ENCODE measurements at places on chromosomes 7 and 10. TPM values are rescaled to one million over a fixed set of nuclear protein-coding genes. Genes with fewer than 3 reads are reported as not detected.

GRCh38 chr10:80487791-80488538 lies 33.9 kb downstream of the TSPAN14 start:
- DNase-seq = no peak

GRCh38 chr7:13989949-13990305 lies 461 bp upstream of the ETV1 start:
- DNase-seq = no peak

- DNase-seq = no peak
Observed at GRCh38 chr7:70710011-70710480, 421.9 kb upstream of the GALNT17 start.

GRCh38 chr10:77417806-77418640 lies 219.6 kb downstream of the KCNMA1 start:
- DNase-seq = no peak

ITPRID1 gene
- not detected for polyA plus RNA-seq

DNA sequence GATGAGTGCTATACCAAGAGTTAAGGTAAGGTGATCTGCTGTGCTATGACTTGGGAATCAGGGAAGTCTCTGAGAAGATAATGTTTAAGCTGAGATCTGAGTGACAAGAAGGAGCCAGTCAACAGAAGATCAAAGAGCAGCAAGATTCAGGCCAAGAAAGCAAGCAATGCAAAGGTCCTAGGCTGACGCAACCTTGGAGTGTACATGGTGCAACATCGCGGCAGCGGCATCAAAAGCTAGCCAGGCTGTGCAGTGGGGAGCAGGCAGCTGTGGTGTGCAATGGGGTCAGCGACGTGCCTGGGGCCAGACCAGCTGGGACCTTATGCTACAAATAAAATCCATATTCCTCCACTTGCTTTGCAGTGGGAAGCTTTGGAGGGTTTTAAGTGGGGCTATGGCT lies 324.1 kb downstream of the LRMDA start:
- DNase-seq = no peak

CLDN4 gene
- polyA plus RNA-seq = 90.7 TPM

- no peak for DNase-seq
Observed at GRCh38 chr10:22805304-22805703, 90.9 kb upstream of the PIP4K2A start.

DNA sequence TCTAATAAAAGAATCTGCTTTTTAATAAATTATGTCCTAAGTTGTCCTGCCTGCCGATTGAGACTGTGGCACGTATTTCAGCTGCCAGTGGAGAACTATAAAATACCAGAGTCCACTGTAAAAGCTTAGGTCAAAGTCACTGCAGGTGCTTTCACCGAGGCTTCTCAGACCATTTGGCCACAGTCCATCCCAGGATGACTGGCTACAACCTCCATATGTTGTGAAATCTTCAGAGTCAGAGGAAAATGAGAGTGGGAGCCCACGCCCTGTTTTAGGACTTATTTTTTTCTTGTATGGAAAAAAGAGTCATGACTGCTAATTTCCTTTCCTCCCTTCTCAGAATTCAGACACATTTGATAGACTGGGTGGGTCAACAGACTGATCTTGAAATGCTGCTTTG lies 182.9 kb downstream of the ANK3 start:
- no peak for DNase-seq

- no peak for DNase-seq
Observed at GRCh38 chr10:50367732-50368131, 116.4 kb upstream of the ASAH2 start.

UPK3B gene
- polyA plus RNA-seq = 3.5 TPM

DNA sequence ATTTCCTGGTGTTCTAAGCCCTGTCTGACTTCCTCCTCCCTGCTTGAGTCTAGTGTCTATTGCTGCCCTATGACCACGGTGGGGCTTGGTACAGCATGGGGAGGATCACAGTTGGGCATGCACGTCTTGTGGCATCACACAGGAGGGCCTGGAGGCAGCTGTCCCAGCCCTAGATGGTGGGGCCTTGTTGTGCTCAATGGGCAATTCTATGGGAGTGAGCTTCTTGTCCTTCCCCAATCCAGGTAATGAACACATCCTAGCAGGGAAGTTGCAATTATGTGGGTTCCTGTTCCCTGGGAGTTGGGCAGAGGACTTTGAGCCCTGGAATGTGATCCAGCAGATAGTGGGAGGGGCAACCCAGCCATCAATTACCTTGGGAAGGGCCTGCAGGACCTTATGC lies 10.8 kb upstream of the FAM3C start:
- no peak for DNase-seq

GRCh38 chr10:58511765-58512490 lies 744 bp upstream of the BICC1 start:
- no peak for DNase-seq

- no peak for DNase-seq
Observed at GRCh38 chr10:4093438-4093837, 308.4 kb upstream of the KLF6 start.

GRCh38 chr10:17134737-17135260 lies 5.2 kb upstream of the CUBN start:
- DNase-seq = no peak

DNA sequence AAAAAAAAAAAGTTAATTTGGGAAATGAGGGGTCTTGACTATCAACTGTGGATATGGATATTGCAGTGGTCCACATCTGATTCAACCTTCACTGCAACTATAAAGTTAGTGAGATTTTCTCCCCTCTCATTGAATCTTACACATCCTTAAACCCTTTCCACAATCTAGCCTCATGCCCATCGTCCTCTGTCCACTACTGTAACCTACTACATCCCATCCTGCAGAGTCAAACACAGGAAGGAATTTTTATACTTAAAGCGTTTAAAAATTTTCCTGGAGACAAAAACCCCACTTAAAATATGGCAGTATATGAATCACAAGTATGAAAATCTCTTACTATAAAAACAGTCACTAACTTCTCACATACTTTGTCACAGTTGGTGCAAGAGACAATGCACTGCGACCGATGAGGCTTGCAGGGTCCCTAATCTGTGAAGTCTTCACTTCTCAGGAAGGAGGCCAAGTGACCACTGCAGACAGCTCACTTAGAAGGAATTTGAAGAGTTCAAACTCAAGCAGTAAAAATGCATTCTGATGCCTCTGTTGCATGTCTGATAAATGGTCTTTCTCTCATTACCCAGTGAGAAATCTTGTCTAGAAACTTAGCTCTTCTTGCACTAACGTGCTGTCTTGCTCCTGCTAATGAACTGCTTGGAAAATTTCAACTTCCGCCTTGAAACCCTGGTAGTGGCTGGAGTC lies 50.3 kb upstream of the ST8SIA6 start:
- no peak for DNase-seq

NRP1 gene
- polyA plus RNA-seq = 158 TPM

ST8SIA6 gene
- polyA plus RNA-seq = 1.2 TPM

- no peak for DNase-seq
Observed at GRCh38 chr10:22649390-22649841, 65.0 kb downstream of the PIP4K2A start.

- DNase-seq = no peak
Observed at GRCh38 chr7:38463277-38464225, 167.6 kb downstream of the AMPH start.

DNA sequence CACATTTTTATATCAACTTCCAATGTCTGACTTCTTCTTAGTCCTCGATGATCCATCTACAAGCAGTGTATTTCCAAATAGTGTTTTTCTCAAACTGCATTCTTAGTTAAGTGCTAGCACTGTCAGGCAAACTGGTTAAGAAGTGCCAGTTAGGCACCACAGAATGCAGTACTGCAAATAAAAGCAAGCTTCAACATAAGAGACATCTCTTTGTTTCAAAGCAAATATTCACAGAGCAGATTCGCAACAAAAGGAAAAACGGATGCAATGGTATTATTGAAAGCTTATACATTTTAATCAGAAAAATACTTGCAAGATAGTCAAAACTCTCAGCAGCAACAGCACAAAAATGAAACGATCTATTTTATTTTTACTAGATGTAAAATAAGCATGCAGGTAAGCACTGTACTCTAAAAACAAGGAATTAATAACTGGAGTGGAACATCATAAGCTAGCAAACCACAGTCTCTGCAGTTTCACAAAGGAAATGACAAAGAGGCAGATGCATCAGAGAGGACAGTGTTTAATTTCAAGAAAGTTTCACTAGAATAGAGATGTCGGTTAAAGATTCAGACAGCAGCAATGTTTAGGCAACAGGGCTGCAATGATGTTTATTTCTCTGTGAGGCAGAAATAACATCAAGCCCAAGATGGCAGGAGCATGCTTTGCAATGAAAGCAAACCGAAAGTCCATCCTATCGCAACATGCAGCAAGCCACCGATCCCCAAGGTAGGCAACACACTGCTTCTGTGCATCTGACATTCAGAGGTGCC lies 82.0 kb downstream of the FGFR2 start:
- DNase-seq = no peak

DNAJC30 gene
- polyA plus RNA-seq = 12.4 TPM

GRCh38 chr7:7992506-7992905 lies 23.9 kb downstream of the GLCCI1 start:
- no peak for DNase-seq

- DNase-seq = no peak
Observed at GRCh38 chr10:46526682-46527038, 29.8 kb downstream of the GPRIN2 start.

- no peak for DNase-seq
Observed at GRCh38 chr10:132001238-132001972, 19.7 kb upstream of the BNIP3 start.

Data from renal pelvis (tissue), 12 donors.